ENCODE measurements at places on chromosomes 16 and 17.

- no peak for DNase-seq
Observed at GRCh38 chr16:86038926-86039310, 140.0 kb downstream of the IRF8 start.

DNA sequence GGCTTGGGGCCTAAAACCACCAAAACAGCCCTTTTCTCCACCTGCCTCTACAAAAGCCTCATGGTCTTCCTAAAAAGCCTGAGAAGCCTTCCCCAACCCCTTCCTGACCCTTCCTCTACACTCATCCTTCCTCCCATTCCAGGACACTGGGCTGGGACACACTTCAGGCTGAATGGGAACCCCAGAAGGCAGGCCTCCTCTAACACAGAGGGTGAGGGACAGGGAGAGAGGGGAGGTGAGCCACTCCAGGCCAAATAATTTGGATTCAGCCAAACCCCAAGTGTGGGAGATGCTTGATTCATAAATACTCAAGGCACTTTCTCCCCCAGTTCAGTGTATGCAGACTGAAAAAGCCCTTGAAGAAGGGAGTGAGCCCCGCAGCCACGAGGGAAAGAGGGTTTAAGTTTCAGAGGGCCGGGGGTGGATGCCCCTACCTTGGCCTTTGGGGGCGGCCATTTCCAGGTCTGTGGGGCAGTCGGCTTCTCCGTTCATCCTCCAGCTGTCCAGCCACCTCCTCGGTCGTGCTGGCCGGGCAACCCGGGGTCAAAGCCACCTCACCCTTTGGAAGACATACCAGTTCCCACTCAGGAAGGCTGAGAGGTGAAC is 1.6 kb downstream of the UBTF start:
- DNase-seq = no peak

DNA sequence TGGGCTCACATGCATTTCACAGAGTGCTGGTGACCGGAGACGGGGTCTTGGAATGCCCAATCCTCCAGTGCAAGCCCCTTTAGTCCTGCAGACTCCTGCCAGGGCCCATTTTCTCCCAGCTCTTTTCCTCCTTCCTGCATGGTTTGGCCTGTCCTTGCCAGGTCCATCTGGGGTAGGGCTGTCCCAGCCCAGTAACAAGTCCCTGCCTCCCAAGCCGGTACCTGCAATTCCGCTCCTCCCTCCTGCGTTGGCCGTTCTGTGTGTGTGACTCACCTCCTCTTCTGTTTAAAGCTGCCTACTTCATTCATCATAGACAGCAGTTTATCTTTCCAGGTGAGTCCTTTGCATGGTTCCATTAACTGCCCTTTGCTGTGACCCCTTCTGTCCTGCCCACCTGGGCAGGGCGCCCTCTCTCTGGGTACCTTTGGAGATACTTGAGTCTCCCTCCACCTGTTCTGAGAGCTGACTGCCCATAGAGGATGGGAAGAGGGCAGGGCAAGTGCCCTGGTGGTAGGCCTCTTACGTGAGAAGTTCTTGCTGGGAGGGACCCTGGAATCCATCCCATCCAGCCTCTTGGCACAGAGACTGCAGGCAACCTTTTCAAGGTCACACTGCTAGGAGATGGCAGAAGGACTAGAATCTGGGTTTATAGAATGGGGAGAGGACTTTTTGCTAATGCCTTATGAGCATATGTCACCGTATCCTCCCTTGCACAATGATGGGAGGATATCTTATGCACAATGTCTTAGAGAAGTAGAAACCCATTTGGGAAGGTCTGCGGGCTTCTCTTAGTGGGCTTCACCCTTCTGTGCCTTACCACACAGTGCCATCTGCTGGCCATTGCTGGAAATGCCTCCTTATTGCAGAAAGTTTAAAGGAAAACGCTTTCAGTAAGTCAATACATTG is 29.7 kb upstream of the LGALS9 start:
- peak; percentile 60 for DNase-seq

GRCh38 chr16:2530629-2531318 is 434 bp downstream of the CEMP1 start:
- DNase-seq = no peak

DNA sequence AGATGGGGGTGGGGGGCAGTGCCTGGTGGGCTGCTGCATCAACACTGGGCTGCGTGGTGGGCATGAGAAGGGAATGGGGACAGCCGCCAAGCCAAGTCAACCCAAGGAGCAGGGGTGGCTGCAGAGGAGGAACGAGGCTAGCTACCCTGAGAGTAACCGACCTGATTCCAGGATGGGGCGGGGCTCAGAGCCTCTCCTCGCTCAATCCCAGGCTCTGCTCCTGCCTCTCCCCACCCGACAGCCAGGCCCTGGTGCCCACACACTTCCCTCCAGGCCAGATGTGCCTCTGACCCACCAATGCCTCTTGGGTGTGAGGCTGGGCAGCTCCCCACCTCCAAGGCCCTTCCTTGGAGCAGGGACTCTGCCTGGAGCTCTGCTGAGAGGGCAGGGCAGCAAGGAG is 2.7 kb downstream of the NPTX1 start:
- DNase-seq = no peak

DNA sequence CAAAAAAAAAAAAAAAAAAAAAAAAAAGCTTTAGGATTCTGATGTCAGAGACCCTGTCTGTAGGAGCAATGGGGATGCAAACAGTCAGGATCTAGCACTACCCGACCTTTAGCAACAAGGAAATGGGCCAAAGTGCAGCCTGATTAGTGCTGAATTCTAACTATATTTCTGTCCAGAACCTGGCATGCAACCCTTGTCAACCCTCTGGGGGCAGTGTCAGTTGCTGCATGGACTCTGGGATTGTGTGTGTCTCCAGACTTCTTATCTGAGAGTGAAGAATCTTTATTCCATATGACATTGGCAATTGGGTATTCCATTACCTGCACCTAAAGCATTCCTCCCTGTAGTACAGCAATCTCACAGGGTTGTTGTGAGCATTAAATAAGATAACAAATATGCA is 120.3 kb upstream of the CRHR1 start:
- DNase-seq = no peak

- no peak for DNase-seq
Observed at GRCh38 chr17:5077781-5078105, 524 bp upstream of the ZFP3 start.

DNA sequence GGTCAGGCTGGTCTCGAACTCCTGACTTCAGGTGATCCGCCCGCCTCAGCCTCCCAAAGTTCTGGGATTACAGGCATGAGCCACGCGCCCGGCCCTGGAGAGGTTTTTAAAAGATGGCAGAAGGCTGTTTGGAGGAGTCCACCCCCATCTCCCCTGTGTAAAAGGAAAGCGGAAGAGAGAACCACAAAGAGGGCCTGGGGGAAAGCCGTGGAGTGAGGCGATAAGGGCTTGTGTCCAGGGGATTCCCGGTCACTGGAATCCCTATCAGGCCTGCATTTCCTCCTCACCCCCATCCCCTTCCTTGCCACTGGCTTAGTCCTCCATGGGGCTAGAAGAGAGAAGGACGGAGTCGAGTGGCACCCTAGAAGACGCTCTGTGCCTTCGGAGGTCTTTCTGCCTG is at the start of gene GP1BA:
Gene GP1BA, plus strand, starts transcription at position 315 of the 400 bp plus-strand sequence. CDS start 328 bp downstream, outside the sequence.
- DNase-seq = no peak

DNA sequence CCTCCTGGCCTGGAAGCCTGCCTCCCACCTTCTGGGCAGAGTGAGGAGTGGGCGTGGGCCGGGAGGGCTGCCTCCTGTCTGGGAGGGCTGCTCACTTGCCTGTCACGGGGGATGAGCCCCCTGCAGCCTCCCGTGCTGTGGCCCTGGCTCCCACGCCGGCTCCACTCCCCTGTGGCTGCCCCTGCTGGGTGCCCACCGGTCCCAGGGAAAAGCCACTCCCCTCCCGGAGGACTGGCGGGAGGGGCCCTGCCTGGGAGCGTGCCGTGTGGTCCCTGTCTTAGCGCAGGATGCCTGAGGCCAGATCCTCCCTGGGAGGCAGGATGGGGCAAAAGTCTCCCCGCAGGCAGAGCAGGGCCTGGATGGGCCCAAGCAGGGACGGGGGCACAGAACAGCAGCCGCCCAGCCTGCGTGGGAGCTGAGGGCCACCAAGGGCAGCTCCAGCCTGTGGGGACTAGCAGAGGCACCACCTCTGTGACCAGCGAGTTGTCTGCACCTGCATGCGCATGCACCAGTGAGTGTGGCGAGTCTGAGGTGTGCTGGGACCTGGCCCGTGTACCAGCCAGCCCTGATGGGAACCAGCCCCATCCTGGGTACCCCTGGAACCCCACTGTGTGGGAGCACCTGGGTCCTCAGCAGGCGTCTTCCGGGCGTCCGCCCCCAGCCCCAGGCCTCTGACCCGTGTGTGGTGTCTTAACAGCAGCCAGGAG is 339.9 kb downstream of the SEC14L1 start:
- DNase-seq = no peak

DNA sequence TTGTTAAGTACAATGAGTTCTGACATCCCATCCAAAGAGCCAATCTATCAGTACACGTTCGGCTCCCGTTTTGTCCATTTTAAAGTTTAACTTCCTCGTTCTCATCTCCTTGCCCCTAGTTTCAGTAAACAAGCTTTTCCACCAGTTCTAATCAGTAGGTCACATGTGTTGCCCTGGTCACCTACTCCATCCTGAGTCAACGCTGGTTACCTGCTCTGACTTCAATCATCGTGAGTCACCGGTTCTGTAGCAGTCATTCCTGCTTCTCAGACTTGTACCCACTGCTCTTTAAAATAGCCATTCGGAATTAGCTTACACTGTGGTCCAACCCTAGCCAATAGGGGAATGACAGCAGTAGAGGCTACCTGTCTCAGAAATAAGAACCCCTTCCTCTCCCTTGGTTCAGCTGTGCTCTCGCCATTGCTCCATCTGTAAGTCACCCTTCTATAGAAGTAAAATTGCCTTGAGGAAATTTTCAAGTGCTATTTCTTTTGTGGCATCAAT is 191.0 kb downstream of the CPPED1 start:
- DNase-seq = no peak

GRCh38 chr17:13931111-13931526 is 138.2 kb upstream of the COX10 start:
- no peak for DNase-seq

GRCh38 chr17:70968302-70968701 is 799.0 kb downstream of the KCNJ2 start:
- no peak for DNase-seq

GRCh38 chr17:30812218-30813177 is 12.0 kb downstream of the CRLF3 start:
- no peak for DNase-seq

DNA sequence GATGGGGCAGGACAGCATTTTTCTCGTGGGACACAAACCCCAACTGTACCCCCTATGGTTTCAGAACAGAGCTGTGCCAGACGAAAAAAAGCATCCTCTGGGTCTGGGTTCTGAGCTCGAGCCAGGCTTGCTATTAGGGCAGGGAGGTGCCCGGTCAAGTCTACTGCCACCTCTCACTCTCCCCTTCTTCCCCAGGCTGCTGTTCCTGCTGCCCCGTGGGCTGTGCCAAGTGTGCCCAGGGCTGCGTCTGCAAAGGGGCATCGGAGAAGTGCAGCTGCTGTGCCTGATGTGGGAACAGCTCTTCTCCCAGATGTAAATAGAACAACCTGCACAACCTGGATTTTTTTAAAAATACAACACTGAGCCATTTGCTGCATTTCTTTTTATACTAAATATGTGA is 1.1 kb downstream of the MT1E start:
- DNase-seq = no peak

Data from caudate nucleus (tissue), 63 donors.